ENCODE measurements at places on chromosomes 1 and 21.

- no peak for DNase-seq
These were observed 490.9 kb downstream of the NPHP4 start for GRCh38 chr1:5501206-5501930.

DNA sequence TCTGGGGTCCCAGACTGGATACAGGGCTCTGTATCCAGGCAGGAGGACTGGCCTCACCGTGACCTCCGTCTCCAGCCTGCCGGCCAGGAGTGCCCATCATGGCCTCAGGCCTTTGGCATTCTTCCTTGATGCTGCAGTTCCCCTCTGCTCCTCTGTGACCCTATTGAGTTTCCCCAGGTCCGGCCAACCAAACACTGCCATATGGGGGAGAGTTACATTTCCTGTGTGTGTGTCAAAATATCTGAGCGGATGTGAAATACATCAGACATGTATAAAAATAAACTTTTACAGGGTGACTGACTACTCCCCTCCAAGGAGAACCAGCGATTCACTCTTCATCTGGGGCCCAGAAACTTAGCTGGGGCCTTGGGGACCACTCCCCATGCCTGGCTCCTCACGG is 10.2 kb upstream of the UBL4B start:
- DNase-seq: no peak

DNA sequence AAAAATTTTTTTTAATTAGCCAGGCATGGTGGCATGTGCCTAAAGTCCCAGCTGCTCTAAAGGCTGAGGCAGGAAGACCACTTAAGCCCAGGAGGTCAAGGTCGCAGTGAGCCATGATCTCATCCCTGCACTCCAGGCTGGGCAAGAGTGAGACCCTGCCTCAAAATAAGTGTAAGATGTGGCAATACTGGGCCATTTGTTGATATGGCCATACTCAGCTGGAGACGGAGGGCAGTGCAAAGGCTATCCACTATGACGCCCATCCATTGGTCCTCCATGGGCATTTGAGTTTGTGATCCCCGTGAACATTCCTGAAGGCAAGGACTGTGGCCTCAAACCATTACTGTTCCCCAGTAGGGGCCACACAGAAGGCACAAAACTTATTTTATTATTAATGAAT is 1.5 kb downstream of the CASP9 start:
- no peak for DNase-seq

DNA sequence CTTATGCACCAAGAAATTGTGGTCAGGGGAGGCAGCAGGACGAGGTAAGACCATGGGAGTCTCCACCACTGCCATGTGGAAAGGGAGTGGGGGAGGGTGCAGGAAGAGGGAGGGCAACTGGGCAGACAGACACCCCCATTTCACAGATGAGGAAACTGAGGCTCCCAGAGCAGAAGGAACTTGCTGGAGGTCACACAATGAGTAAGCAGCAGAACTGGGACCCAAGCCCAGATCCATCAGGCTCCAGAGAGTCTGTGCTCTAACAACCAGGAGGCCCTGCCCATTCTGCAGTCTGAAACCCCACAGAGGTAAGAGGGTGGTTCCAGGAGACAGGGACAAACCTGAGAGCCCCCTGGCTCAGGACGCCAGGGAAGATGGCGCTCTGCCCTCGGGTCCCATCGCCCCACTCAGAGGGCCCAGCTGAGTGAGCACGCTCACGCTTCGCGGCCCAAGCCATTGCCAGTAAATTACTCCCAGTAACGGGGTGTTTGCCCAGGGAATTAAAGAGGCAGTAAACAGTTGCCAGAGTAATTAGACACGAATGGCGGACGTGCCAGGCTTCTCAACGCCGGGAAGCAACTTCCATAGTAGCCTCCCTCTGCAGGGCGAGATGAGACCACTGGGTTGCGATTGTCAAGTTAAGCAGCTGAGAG is 59.2 kb downstream of the MATN1 start:
- DNase-seq: no peak
